ENCODE measurements at places on chromosomes 13 and 19. TPM values are rescaled to one million over a fixed set of nuclear protein-coding genes. Genes with fewer than 3 reads are reported as not detected.

- DNase-seq = no peak
Observed at GRCh38 chr19:39736088-39736487, 1.7 kb downstream of the CLC start.

DNA sequence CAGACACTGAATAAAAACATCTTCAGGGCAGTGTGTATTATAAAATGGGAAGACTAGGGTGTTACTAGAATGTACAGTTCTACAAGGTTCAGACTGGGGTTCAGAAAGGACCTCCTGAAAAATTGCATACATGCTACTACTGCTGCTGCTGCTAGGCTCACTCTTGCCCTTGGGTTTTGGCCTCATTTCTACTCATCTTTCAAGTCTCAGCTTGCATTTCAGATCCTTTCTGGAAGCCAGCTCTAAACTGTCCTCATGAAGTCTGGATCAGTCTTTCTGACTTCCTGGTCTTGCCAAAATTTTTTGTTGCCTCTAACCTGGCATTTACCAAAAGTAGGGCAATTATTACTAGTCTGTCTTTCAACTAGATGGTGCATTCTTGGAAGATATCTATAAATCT, 393.3 kb downstream of the DIAPH3 start:
- DNase-seq = no peak

FAAP24 gene
- total RNA-seq = 2.4 TPM

- DNase-seq = no peak
Observed at GRCh38 chr19:1041835-1042685, 2.2 kb downstream of the ABCA7 start.

DNA sequence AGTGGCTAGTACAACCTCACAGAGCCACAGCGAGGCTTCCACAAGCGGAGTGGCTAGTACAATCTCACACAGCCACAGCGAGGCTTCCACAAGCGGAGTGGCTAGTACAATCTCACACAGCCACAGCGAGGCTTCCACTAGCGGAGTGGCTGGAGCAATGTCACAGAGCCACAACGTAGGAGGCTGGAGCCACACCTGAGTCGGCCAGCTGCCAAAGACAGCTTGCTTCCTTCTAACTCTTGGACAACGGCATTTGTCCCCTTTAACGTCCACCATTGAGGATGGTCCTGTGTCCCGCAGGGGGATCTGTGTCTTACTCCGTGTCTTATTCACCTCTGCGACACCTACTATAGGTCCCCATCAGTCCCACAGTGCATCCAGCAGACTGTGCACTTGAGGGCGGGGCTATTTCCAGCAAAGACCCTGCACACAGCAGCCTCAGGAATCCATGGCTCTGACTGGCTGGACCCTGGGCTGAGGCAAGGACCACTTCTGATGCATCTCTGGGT, 3.7 kb downstream of the ZNF787 start:
- no peak for DNase-seq

KCNJ14 gene
- total RNA-seq = 0.42 TPM

All from urinary bladder (tissue), 4 donors.